ENCODE measurements at places on chromosomes 11 and 22.

- DNase-seq: no peak
Measured at GRCh38 chr11:64243236-64243854, 2.5 kb downstream of the FKBP2 start.

DNA sequence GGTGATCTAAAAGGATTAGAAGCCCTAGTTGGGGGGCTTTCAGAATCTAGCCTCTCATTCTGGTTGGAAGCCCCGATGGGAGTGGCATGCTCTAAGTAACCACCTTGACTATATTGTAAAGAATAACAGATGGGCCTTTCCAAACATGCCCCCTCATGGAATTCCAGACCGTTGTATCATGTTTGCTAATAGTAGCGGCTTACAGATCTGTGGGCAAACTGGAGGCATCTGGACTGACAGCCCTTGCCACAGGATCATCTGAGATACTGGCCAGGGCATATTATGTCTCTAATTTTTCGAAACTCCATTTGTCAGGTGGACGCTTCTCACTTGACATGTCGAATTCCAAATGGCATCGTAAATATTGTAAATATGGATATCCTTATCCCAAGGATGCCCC, 10.5 kb downstream of the APIP start:
- DNase-seq: no peak

GRCh38 chr22:36192542-36192941, 9.1 kb downstream of the APOL4 start:
- DNase-seq: no peak

DNA sequence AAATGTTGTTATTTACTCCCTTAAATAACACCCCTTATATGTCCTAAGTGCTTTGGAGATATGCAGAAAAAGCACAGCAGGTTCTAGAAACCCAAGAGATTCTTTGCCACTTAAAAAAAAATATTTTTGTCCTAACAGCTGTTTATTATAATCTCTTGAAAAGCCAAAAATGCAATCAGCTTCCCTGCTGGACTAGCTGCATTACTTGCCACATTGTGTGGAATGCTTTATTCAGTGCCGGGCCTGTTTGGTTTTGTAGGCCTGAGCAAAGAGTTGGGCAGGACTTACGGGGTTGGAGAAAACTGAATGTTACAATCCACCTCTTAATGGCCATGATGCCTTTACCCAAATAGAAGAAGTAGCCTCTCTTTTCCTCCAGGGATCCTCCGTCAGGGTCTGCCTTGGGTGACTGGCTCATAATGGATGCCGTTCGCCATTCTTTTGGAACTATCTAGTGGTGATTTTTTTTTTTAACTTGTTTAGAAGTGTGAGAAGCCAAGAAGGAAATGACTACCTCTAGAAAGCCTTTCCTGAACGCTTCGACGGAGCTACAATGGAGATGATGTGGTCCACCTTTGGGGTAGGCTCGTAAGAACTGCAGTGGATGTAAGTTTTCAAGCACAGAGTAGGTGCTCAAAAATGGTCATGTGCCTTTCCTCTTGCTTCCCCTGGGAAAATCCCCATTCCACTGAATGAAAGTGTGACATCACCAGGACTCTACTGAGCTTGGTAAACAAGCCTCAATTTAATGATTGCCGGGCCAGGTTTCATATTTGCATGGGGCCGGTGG, 241.3 kb upstream of the NCAM1 start:
- no peak for DNase-seq

DNA sequence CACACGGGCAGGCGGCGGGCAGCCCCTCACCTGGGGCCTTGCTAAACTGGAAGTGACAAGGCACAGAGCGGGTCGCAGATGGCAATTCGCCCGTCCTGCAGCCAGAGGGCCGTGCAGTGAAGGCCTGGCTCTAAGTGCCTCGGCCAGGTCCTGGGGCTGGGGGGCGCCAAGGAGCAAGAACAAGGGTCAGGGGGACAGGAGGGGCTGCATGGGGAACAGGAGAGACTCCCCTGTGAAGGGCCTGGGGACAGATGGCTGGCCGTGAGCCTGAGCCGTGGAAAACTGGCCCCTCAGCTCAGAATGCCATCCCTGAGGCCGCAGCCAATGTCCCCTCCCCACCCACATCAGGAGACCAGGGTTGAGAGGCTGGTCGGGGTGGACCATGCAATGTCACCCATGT, 60.0 kb downstream of the RTL6 start:
- no peak for DNase-seq

DNA sequence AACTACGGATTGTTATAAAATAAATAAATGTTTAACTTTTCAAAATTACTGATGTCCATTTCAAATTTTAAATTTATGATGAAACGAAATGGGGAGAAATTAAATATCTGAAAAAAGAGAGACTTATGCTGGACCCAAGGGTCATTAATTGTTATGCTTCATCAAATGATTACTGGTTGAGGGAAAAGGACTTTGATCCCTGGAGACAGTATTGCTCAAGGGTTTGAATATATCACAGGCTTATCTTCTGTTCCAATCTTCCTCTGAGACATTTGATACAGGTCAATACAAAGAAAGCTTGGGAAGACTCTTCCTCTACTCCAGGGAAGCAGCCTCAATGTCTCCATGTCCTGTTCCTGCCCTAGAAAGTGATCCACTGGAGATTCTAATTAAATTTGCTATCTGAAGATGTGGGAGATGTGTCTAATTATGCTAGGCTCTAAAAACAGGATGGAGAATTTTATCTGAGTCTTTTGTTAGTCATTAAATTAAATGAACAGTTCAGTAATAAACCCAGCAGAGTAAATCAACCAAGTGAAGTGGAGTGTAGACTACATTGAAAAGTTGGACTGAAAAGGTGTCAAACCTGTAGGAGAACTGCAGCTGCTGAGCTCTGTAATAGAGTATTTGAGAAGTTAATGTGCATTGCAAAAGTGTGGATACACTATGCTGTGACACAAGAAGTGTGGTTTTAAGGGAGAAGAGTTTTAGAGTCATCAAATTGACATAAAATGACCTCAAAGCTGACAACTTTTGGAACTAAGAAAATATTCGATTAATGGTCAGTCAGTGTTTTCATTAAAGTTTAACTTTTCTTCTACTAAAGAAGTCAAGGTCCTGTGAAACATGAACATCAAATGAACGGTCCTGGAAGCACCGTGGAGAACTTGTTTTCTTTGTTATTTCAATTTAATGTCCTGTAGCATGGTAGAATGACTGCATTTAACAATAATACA, 623.7 kb upstream of the CCDC90B start:
- no peak for DNase-seq

DNA sequence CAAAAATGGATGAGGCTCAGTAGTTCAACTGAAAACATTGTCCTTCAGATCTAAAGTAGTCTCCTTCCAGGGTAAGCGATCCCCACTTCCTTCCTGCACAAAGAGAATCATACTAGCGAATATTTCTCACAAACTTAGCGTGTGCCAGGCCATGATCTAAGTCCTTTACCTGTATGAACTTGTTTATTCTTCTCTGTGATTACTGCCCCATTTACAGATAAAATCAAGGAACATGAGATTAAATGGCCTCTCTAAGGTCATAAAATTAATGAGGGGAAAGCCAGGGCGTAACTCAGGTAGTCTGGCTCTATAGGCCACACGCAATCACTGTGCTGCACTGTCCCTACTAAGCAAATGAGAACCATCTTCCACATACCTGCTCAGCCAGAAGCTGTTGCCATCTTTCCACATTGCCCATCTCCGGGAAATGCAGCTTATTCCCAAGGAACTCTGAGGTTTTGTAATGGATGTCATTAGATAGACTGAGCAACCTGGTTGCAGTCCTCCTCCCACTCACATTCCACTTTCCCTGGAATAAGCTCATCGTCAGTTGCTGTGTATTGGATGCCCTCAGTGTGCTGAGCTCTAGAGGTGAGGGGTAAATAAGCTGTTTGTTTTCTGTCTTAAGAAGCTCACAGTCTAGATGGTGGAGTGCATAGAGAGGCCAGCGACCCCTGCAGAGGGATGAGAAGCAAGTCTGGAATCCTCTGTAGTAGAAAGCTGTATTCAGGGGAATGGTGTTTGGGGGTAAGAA, 146.3 kb downstream of the SNX19 start:
- no peak for DNase-seq

DNA sequence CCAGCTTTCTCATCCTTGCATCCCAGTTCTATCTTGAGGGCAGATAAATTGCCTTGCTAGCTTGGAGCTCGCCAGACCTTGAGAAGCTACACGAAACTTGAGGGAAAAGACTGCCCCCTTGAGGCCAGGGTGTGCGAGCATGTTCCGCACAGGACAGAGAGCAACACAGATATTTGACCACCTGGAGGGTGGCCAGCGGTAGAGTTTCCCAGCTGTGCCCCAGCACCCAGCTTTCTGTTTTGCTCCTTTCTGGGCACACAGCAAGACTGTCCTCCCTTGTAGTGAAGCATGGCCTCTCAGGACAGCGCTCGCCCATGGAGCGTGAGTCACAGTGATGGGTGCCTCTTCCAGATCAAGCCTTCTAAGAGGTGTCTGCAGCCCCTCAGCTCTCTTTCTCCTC, 23.5 kb downstream of the SPATA19 start:
- DNase-seq: no peak

GRCh38 chr11:76310832-76311595, 69.9 kb downstream of the THAP12 start:
- DNase-seq: no peak

GRCh38 chr11:123461164-123461563, 31.1 kb downstream of the GRAMD1B start:
- DNase-seq: no peak

- DNase-seq: no peak
Measured at GRCh38 chr22:42932857-42933484, 75.9 kb upstream of the ARFGAP3 start.

GRCh38 chr22:26536056-26536761, 23.9 kb upstream of the TFIP11 start:
- no peak for DNase-seq
